HS-27A (cell line): ENCODE measurements at places on chromosomes 3 and 15.

DNA sequence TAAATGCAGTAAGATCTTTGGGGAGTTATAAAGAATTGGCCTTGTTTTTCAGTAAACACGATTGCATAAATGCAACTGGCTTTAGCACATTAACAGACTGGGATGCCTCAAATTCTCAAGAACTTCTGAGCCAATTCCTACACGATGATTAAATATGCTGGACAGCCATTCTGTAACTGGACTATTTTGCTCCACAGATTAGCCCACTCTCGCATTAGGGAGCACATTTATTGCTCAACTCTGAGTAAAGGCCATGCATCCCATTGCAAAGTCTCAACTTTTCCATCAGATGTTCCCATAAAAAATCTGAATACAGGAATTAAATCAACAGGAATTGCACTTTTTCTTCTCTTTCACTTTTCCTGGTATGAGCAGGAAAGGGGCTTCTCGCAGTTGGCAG, 66.7 kb upstream of the PRICKLE2 start:
- DNase-seq = no peak

GRCh38 chr3:146921693-146922092, 316.5 kb upstream of the PLSCR5 start:
- DNase-seq = no peak

DNA sequence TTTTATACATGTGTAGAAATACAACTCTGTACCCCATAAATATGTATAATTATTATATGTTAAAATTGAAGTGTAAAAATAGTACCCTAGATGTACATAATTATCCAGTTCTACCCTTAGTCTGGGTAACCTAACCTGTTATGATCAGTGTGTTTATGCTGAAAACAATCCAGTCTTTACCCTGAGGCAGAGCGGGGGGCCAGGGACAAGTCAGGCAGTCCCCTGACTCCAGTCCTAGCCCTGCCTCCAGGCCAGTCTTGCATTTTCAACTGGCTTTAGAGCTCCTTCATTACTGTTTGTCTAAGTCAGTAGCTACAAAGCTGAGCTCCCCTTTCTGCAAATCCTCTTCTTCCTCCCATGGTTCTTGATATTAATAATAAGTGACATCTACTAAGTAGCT, 3.1 kb downstream of the MESD start:
- DNase-seq = no peak

DNA sequence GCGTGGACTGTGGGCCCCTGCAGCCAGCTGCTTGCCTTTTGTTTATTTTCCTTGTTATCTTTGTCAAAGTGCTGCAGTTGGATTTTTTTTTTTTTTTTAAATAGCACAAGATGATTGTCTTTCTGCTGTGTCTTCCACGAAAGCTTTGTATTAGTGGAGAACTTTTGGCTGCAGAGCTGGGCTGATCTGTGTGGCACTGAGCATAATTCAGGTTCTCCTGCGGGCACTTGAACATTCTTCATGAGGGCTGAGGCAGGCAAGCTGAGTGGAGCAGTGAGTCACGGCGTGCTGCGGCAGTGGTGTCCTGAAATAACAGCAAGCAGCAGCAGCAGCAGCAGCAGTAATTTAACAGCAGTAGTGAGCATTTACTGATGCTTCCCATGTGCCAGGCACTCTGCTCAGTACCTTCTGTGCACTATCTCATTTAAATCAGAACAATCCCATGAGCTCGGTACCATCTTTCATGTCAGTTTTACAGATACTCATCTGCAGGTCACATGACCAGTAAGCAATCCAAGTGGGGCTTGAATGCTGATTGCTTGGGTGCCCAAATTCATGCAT, 45.8 kb downstream of the MITF start:
- DNase-seq = peak; percentile 59
